ENCODE measurements at places on chromosomes 5 and 9.

- no peak for DNase-seq
Measured at GRCh38 chr5:86709157-86709881, 91.6 kb downstream of the COX7C start.

DNA sequence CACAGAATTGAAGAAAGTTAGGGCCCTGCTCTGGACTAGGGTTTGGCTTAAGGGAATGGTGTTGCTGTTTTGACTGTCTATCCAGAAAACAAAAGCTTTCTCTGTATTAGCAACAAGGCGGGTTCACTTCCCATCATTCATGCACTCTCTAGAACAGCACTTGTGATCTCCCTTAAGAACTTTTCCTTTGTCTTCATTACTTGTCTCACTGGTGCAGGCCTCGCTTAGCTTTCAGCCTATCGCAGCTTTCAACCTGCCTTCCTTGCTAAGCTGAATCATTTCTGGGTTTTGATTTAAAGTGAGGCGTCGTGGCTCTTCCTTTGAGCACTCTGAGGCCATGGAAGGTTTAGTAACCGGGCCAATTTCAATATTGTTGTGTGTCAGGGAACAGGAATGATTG is 35.2 kb upstream of the LPCAT1 start:
- no peak for DNase-seq

GRCh38 chr9:1977026-1977425 is 38.1 kb upstream of the SMARCA2 start:
- no peak for DNase-seq

- DNase-seq, result no peak
Measured at GRCh38 chr9:76018235-76018634, 127.8 kb downstream of the PCSK5 start.

DNA sequence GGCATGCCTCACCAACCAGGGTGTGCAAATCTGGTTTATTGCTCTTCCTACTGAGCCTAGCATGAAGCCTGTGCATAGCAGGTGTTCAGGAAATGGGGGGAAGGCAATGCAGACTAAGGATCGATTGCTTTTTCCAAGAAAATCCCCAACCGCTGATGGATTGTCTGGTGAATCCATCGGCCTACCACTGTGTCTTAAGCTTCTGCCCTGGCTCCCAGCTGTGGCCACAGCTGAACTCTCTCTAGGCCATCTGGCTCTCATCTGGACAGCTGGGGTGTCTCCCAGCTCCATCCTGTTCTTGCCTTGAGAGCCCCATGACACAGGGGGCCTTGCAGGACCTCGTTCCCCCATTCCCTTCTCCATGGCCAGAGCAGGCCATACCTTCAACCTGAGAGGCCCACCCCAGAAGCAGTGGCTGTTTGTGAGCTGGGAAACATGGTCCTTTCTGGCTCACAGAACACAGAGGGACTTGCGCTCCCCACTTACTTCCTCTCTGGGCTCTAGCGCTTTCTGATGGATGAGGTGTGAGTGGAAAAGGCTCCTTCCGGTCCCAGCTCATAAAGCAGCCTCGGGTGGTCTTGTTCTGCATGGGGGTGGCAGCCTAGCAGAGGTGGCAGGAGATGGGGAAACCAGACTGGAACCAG is 41.8 kb downstream of the COL27A1 start:
- no peak for DNase-seq

DNA sequence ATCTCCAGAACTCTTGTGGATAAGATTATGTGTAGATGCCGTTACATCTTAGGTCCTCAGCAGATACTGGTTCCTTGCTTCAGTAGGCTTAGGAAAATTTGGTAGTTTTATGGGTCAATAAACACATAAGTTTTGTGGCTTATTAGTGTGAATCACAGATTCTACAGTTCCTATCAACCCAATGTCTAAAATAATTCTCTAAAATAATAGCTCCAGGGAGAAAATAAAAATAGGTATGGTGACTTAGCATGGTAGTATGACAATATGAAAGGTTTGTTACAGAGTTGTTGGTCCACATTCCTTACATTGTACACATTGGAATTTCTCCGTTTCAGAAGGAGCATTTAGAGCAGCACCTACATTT is 91.7 kb downstream of the AOPEP start:
- DNase-seq, result no peak

- DNase-seq, result peak; percentile 80
Measured at GRCh38 chr5:151686674-151687407, at the start of gene SPARC. Gene SPARC (minus strand): TSS chr5:151686915. CDS start chr5:151676188, 10,727 bp downstream.

GRCh38 chr9:129148463-129149204 is 29.4 kb downstream of the IER5L start:
- no peak for DNase-seq

GRCh38 chr5:53173083-53173482 is 63.5 kb upstream of the MOCS2 start:
- DNase-seq, result no peak

DNA sequence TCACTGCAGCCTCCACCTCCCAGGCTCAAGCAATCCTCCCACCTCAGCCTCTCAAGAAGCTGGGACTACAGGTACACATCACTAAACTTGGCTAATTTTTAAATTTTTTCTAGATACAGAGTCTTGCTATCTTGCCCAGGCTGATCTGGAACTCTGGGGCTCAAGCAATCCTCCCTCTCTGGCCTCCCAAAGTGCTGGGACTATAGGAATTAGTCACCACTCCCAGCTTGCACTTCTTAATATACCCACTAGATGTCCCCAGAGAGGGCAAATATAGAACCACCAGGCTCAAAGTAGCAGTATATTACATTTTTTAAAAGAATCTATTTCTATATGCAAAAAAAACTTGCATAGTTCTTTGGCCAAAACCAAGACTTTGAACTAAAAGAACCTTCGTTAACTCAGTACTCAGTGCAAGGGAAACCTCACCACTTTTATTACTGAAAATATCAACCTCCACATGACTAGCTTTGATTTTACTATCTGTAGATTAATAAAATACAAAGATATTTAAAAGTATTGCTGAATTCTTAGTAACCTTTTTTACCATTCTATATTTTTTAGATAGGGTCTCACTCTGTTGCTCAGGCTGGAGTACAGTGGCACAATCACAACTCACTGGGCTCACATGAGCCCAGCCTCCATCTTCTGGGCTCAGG is 25.8 kb upstream of the HSD17B3 start:
- no peak for DNase-seq

DNA sequence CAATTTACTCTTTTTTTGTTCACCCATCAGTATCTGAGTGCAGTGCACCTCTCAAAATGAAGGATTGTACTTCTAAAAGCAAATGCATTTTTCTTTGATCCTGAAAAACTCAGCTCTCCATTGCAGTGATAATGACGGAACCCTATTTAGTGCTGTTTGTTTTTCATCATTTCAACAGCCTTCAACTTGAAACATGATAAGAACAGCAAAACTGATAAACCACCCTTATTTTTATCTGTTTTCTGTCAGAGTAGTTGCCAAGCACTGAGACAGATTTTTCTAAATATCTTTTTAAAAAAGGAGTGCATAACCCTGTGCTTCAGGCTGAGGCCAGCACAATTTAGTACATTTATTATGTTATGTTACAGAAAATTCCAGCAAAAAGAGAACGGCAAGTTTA is 549.8 kb upstream of the DMAC1 start:
- no peak for DNase-seq

GRCh38 chr5:36396640-36397039 is 94.9 kb upstream of the RANBP3L start:
- DNase-seq, result no peak

GRCh38 chr5:50733741-50734140 is 67.3 kb downstream of the PARP8 start:
- no peak for DNase-seq

DNA sequence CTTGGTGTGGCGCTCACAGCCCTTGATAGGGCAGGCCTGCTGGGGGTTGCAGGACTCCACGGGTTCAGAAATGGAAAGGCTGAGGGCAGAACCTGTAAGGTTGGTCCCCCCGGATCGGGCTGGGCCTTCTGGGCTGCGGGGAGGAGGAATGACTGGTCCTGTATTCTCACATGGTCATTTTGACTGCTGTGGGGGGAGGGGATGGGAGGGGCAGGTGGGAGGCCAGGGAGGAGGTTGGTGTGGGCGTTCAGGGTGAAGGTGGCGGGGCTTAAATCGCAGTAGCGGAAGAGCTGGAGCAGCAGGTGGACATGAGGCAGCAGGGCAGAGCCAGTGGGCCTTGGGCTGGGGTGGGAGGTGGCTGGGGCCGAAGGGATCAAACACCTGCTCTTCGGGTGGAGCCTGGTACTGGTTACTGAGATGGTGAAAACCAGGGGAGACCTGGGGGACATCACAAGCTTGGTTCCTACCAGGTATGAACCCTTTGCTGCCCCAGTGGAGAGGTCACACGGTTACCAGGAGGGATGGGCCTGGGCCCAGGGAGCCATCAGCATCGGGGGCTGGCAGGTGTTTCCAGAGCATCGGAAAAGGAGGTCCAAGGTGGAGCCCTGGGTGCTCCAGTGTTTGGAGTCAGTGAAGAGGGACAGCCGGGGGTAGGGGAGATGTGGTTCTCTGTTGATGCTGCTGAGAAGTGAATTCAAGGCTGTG is 1.8 kb downstream of the MRPS2 start:
- DNase-seq, result no peak

DNA sequence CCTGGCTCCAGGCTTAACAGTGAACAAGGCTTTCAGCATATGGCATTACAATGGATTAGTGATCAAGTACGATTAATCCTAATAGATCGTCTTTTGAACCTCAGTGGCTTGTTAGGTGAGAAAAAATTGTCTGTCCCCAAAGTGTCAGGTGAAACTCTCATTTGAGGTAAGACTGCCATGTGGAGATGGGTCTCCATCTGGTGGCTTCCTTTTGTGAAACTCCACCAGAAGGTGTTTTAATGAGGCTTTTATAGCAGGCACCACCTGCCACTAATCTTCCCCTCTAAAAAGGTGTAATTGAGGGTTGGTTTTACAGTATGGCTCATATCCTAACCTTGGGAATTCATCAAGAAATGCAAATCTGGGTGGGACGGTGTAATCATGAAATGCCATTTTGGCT is 471.1 kb upstream of the MPDZ start:
- DNase-seq, result no peak

DNA sequence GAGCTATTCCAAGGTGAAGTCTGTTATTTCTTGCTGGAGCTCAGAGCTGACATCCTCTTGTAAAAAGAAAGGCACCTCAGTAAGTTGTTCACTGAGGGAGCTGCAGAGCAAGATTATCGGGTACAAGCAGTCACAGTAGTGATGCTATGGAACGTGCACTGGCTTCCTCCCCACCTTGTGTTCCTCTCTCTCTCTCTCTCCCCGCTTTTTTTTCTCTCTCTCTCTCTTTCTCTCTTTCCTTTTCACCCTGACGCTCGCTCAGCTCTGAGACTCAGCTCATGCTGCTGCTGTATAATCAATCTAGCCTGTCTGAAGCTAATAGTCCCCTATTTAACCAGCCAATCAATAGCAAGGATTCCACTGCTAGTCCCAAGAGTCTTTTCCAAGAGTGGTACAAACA is 587.6 kb upstream of the CDH18 start:
- no peak for DNase-seq

DNA sequence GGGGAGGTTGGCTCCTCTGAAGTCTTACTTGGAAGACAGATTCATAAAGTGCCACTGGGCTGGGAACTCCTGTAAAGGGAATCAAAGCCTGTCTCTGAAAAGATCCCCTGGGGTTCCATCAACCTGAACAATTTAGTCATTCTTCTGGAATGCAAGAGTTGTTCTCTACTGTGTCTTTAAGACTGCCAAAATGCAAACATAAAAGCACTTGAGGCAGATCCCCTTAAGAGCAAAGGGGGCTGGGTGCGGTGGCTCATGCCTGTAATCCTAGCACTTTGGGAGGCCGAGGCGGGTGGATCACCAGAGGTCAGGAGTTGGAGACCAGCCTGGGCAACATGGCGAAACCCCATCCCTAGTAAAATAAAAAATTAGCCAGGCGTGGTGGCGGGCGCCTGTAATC is 16.7 kb downstream of the CDKN2AIPNL start:
- no peak for DNase-seq

DNA sequence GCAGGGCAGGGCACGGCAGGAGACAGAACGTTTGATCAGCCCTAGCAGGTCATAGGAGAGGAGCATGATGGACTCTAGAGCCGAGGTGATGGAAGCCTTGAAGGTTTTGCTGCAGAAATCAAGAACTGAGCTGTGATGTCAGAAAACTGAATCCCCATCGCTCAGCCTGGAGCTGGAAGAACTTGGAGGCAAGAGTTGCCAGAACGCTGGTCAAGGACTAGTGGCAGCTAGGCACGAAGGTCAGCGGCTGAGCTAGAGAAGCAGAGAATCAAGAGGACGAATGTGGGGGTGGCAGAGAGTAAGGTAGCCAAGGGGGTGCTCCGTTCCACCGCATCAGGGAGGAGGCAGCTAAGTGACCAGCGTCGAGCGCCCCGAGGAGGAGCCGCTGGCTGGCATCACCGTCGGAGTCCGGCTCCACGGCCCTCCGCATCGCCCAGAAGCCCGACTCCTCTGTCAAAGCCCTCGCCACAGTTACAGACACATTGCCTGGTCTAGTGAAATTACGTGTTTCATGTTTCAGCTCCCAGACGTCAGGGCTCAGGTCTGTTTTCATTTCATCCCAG is 1.2 kb upstream of the GALNT10 start:
- DNase-seq, result peak; percentile 69

DNA sequence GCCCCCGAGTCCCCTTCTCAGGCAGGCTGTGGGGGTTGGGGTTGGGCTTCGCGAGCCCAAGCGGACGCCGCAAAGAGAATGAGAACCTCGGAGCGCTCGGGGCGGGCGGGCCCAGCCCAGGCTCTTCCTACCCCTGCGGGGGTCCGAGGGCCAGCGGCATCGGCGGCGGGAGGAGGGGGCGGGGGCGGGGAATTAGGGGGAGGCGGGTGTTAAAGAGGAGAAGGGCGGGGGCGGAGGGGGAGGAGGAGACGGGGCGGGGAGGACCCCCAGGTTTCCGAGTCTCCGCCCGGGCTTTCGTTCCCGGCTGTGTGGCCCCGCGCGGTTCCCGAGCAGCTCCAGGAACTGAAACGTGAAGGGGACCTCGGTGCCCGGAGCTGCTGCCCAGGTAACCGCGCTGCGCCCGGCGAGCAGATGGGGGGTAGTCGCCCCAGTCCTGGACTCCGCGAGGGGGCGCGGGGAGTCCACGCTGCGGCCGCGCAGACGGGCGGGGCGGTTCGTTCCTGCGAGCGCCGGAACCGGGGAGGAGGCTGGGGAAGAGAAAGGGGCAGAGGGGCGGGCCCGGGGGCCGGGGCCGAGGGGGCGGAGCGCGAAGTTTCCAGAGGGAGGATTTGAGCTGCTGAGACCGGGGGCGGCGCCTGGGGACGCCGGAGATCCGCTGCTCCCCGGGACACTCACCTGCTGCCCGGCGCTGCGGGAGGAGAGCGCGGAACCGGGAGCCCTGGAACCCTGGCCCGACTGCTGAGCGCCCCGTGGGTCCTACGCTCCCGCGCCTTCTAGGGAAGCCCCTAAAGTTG is 38.4 kb upstream of the PLEKHG4B start:
- peak; percentile 58 for DNase-seq
